ENCODE measurements at places on chromosomes 6 and 20.

- no peak for DNase-seq
These were observed 59.0 kb downstream of the TULP4 start for GRCh38 chr6:158371261-158371660.

DNA sequence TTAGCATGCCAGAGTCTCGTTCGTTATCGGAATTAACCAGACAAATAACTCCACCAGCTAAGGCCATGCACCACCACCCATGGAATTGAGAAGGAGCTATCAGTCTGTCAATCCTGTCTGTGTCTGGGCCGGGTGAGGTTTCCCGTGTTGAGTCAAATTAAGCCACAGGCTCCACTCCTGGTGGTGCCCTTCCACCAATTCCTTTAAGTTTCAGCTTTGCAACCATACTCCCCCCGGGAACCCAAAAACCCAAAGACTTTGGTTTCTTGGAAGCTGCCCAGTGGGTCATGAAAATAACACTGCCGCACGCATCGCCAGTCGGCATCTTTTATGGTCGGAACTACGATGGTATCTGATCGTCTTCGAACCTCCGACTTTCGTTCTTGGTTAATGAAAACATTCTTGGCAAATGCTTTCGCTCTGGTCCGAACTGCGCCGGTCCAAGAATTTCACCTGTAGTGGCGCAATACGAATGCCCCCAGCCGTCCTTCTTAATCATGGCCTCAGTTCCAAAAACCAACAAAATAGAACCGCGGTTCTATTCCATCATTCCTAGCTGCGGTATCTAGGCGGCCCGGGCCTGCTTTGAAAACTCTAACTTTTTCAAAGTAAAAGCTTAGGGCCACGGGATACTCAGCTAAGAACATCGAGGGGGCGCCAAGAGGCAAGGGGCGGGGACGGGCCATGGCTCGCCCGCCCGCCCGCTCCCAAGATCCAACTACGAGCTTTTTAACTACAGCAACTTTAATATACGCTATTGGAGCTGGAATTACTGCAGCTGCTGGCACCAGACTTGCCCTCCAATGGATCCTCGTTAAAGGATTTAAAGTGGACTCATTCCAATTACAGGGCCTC lies 1958.5 kb upstream of the DEFB115 start:
- DNase-seq = no peak

GRCh38 chr6:99712519-99712918 lies 105.9 kb downstream of the PRDM13 start:
- no peak for DNase-seq

- no peak for DNase-seq
These were observed 658.4 kb downstream of the PHF3 start for GRCh38 chr6:64294034-64294433.

DNA sequence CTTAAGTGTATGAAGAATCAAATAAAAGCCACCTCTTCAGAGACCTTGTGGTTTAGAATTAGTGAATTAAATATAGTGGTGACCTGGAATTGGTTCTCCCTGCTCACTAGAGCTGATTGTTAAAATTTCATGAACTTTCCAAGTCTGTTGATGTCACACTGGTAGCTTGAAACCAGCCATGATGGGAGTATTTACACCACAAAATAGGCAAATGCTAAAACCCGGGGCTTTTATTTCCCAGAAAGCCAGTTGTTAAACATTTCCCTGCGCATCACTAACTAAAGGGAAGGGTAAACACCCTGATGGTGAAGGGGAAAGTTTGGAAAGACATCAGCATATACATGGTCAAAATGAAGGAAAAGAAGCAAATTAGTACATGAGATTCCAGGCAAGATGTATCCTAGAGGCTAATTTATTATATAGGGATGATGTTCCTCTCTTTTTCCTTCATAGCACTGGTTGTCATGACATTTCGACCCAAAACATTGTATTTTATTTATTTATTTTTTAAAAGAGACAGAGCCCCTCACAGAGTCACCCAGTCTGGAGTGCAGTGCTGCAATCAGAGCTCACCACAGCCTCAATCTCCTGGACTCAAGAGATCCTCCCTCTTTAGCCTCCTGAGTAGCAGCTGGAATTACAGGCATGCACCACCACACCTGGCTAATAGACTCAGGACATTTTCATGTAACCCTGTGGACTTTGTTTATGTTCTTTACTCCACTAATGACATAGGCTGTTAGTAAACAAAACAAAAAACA lies 123.2 kb downstream of the RIN2 start:
- DNase-seq = no peak

- DNase-seq = no peak
These were observed 67.2 kb downstream of the FOXO3 start for GRCh38 chr6:108627692-108628550.

DNA sequence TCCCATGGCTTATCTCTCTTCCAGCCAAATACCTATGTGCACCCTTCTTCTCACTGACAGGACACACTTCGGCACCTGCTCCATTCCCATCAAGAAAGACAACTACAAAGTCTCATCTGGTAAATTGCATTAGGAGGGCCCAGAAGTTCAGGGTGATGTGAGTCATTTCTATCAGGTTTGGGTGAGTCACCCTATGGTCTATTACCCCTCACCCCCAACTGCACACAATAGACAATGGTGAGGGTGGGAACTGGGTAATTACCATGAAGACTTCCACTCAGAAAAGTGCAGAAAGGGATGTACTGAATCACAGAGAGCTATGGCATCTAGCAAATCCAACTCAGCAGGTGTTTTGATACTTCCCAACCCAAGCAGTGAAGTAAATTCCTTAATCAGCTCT lies 54.8 kb downstream of the OPN5 start:
- DNase-seq = peak; percentile 8
